GM23338 (cell line): ENCODE measurements at places on chromosomes 12 and 14.

- no peaks in the 10 kb centered on the region for H3K27me3 ChIP-seq
- DNase-seq, result no peak
- no peak overlapping the region for H3K4me3 ChIP-seq
- peaks cover 14% of the 10 kb centered on the region for H3K36me3 ChIP-seq
- peaks cover 10% of the 10 kb centered on the region; the same call in 1 of the 2 replicates for H3K4me1 ChIP-seq
Observed at GRCh38 chr12:54337854-54338650, 13.1 kb downstream of the COPZ1 start.

DNA sequence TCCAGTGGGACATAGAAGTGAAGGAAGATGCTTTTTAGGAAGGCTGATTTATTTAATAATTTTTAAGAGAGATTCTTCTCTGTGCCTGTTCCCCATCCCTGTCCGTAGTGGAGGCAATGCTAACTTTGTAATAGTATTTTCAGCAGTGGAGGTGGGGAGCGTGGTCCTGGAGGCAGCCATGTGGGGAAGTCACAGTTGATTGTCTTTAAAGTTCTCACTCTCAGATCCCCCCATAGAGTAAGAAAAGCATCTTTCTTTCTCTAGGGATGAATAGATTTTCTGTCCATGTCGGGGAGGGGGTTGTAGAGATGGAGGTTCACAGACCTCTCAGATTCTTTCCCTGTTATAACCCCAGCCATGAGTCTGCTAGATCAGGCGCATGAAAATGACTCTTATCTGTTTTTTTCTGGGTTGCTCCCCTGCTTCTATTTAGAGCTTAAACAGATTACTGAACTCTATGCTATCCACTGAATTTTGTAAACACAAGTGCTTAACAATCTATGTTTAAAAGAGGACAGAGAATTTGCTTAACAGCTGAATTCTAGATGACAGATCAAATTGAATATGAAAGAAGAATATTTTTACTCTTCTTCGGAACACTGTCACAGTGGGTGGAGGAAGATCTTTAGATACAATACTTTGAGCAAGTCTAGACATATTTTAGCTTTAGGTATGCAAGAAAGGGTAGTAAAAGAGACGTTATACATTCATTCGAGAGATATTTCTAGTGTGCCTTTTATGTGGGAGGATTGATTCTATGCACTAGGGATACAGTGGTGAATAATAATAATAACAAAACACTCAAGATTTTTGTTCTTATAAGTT lies 25.3 kb downstream of the TMEM117 start:
- no peaks in the 10 kb centered on the region for H3K36me3 ChIP-seq
- no peak overlapping the region for H3K4me3 ChIP-seq
- DNase-seq, result no peak

- H3K27me3 ChIP-seq, result no peaks in the 10 kb centered on the region
- no peaks in the 10 kb centered on the region for H3K4me1 ChIP-seq
- H3K27ac ChIP-seq, result no peak overlapping the region
- no peaks in the 10 kb centered on the region for H3K36me3 ChIP-seq
- no peak overlapping the region for H3K4me3 ChIP-seq
Observed at GRCh38 chr14:100056964-100057795, 8.0 kb upstream of the EVL start.

GRCh38 chr14:69268763-69269162 lies 8.8 kb downstream of the GALNT16 start:
- no peak overlapping the region for H3K4me3 ChIP-seq
- no peaks in the 10 kb centered on the region for H3K36me3 ChIP-seq

GRCh38 chr14:54681811-54682261 lies 114.9 kb downstream of the SAMD4A start:
- peaks cover 48% of the 10 kb centered on the region for H3K4me1 ChIP-seq
- H3K4me3 ChIP-seq, result no peak overlapping the region
- H3K27me3 ChIP-seq, result no peaks in the 10 kb centered on the region
- H3K36me3 ChIP-seq, result no peaks in the 10 kb centered on the region

DNA sequence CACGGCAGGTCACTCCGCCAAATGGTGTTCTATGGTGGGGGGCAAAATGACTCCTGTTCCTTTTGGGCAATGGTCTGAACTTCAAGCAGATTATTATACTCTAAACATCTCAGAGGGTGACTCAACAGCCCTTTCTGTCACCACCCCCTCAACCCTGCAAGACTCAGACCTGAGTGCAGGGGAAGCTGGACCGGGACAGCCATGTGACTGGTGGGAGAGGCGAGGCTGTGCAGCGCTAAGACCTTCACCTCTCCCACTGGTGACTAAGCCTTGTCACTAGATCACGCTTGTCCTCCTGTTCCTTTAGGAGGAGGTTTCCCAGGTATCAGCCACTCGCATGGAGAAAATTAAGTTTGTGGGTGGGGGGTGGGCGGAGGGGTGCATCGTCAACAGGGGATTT lies 67.1 kb upstream of the CCND2 start:
- H3K27ac ChIP-seq, result no peak overlapping the region
- H3K4me1 ChIP-seq, result peaks cover 40% of the 10 kb centered on the region
- no peak for DNase-seq
- no peak overlapping the region for H3K4me3 ChIP-seq
- H3K27me3 ChIP-seq, result no peaks in the 10 kb centered on the region

- no peak for DNase-seq
- no peak overlapping the region for H3K27ac ChIP-seq
- no peak overlapping the region for H3K4me3 ChIP-seq
- H3K27me3 ChIP-seq, result no peaks in the 10 kb centered on the region
- no peaks in the 10 kb centered on the region for H3K4me1 ChIP-seq
Observed at GRCh38 chr14:79415726-79416125, 795.6 kb downstream of the DIO2 start.

- H3K36me3 ChIP-seq, result no peaks in the 10 kb centered on the region
- no peak for DNase-seq
- no peak overlapping the region for H3K4me3 ChIP-seq
- peaks cover 8% of the 10 kb centered on the region for H3K4me1 ChIP-seq
- no peak overlapping the region for H3K27ac ChIP-seq
Observed at GRCh38 chr14:78752518-78753188, 582.5 kb downstream of the NRXN3 start.

DNA sequence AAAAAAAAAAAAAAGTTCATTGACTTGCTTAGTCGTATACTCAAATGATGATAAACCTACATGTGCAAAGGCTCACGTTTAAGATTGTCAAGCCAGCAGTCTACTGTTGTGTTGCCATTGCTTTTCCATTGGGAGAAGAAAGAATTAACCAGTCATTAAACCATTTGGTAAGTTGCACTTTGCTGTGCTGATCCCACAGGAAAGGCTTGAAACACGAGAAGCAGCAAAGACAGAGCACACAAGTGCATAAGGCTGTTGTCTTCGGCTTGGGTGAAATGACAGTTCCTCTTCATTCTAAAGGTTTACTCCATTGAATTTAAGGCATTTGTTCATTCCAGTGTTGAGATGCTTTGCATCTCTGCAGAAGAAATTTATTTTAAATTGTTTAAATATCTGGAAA lies 50.1 kb downstream of the ZC3H14 start:
- no peak for DNase-seq
- no peak overlapping the region for H3K4me3 ChIP-seq
- no peak overlapping the region for H3K27ac ChIP-seq
- peaks cover 3% of the 10 kb centered on the region for H3K4me1 ChIP-seq
- H3K36me3 ChIP-seq, result peaks cover 20% of the 10 kb centered on the region
- no peaks in the 10 kb centered on the region for H3K27me3 ChIP-seq

GRCh38 chr12:78115889-78116288 lies 285.2 kb downstream of the NAV3 start:
- H3K4me3 ChIP-seq, result no peak overlapping the region
- H3K27ac ChIP-seq, result no peak overlapping the region
- 0 out of 2 replicates have a peak, but pooled peaks cover 6% of the 10 kb centered on the region for H3K36me3 ChIP-seq

DNA sequence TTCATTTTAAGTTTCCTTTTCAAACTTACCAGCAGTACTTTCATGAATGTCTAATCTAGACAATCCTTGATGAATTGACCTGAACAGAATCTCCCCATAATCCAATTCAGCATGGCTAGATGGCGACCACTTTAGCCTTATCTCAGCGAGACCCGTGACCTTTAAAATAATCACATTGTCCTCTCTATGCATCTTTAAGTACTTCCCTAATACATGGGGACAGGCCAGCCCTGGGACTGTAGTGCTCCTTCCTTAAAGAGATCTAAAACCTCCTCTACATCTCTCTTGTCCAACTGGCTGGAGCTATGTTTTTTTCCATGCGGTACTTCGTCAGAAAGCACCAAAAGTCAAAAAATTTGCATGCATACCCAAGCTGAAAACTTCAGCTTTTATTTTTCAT lies 746.0 kb downstream of the VRK1 start:
- H3K4me3 ChIP-seq, result no peak overlapping the region
- DNase-seq, result no peak
- H3K36me3 ChIP-seq, result no peaks in the 10 kb centered on the region
- H3K27me3 ChIP-seq, result no peaks in the 10 kb centered on the region

DNA sequence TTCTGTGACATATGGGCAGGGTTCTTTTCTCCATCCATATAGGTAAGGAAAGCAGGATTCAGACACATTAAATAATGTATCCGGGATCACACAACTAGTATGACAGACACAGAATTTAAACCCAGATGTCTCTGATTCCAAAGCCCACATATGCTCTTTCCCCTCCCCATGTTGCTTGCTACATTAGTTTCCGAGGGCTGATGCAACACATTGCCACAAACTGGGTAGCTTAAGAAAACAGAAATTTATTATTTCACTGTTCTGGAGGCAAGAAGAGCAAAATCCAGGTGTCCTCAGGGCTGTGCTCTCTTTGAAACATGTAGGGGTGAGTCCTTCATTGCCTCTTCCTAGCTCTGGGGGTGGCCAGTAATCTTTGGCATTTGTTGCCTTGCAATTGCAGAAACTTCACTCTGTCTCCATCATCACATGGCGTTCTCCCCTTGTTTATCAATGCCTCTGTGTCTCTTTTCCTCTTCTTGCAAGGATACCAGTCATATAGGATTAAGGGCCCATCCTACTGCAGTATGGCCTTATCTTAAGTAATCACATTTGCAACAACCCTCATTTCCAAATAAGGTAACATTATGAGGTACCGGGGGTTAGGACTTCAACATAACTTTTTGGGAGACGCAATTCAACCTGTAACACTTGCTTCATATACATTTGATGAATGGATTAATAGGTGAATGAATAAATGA lies 83.0 kb upstream of the CCND2 start:
- no peak overlapping the region for H3K27ac ChIP-seq
- H3K27me3 ChIP-seq, result no peaks in the 10 kb centered on the region
- no peak for DNase-seq
- H3K4me3 ChIP-seq, result no peak overlapping the region
- no peaks in the 10 kb centered on the region for H3K36me3 ChIP-seq
- peaks cover 19% of the 10 kb centered on the region for H3K4me1 ChIP-seq

DNA sequence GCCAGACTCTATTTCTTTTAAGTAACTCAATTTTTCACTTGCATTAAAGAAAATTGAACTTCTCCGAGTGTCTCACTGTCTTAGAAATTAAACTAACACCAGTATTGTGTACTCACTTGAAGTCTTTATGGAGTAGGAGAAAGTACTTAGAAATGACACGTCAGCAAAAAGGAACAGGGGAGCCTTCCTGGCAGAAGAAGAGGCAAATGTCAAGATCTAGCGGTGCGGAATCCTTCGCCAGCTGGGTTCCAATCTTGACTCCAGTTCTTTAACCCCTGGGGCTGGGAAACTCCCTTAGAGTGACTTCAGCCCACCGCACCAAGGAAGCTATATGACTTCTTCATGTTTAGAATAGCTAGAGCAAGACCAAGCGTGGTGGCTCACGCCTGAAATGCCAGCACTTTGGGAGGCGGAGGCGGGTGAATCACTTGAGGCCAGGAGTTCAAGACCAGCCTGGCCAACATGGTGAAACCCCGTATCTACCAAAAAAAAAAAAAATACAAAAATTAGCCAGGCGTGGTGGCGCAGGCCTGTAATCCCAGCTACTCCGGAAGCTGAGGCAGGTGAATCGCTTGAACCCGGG lies 34.4 kb downstream of the WBP11 start:
- H3K27ac ChIP-seq, result peak overlapping the region; percentile 93
- H3K4me3 ChIP-seq, result peak overlapping the region; percentile 82
- no peaks in the 10 kb centered on the region for H3K36me3 ChIP-seq
- no peaks in the 10 kb centered on the region for H3K27me3 ChIP-seq

DNA sequence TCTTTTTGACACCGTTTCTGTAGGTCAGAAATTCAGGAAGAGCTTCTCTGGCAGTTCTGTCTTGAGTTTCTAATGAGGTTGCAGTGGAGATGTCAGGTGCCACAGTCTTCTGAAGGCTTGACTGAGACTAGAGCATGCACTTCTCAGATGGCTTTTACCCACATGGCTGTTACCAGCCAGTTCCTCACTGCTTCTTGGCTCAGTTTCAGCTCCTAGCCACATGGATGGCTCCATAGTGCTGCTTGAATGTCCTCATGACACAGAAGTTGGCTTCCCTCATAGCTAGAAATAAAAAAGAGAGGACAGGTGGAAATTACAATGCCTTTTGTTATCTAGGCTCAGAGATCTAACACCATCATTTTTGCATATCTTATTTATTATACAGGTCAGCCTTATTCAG lies 38.1 kb upstream of the SLC2A13 start:
- H3K27me3 ChIP-seq, result no peaks in the 10 kb centered on the region
- H3K4me1 ChIP-seq, result no peaks in the 10 kb centered on the region
- H3K36me3 ChIP-seq, result no peaks in the 10 kb centered on the region
- H3K27ac ChIP-seq, result no peak overlapping the region
- H3K4me3 ChIP-seq, result no peak overlapping the region

- no peaks in the 10 kb centered on the region for H3K36me3 ChIP-seq
- H3K27me3 ChIP-seq, result no peaks in the 10 kb centered on the region
- no peak overlapping the region for H3K4me3 ChIP-seq
- no peak for DNase-seq
Observed at GRCh38 chr12:40597133-40597532, 95.1 kb upstream of the CNTN1 start.

- DNase-seq, result peak; percentile 44
- no peaks in the 10 kb centered on the region for H3K27me3 ChIP-seq
- no peaks in the 10 kb centered on the region for H3K36me3 ChIP-seq
- H3K27ac ChIP-seq, result no peak overlapping the region
- no peaks in the 10 kb centered on the region for H3K4me1 ChIP-seq
Observed at GRCh38 chr12:79710707-79711483, 20.1 kb upstream of the PAWR start.

- no peaks in the 10 kb centered on the region for H3K27me3 ChIP-seq
- no peak overlapping the region for H3K27ac ChIP-seq
- H3K4me1 ChIP-seq, result no peaks in the 10 kb centered on the region; the same call in 1 of the 2 replicates
- peak overlapping the region; percentile 47; the same call in 1 of the 2 replicates for H3K4me3 ChIP-seq
- no peaks in the 10 kb centered on the region for H3K36me3 ChIP-seq
- no peak for DNase-seq
Observed at GRCh38 chr12:76318773-76319594, 29.2 kb downstream of the BBS10 start.

- no peak overlapping the region for H3K4me3 ChIP-seq
- no peak overlapping the region for H3K27ac ChIP-seq
- peaks cover 11% of the 10 kb centered on the region; the same call in 1 of the 2 replicates for H3K4me1 ChIP-seq
- no peak for DNase-seq
Observed at GRCh38 chr14:23008831-23009230, 1.1 kb downstream of the C14orf93 start.

GRCh38 chr12:124713041-124713435 lies 145.6 kb upstream of the NCOR2 start:
- no peak for DNase-seq
- H3K27ac ChIP-seq, result no peak overlapping the region
- H3K4me1 ChIP-seq, result no peaks in the 10 kb centered on the region
- no peak overlapping the region for H3K4me3 ChIP-seq
- H3K36me3 ChIP-seq, result no peaks in the 10 kb centered on the region

GRCh38 chr14:90630171-90630806 lies 185.9 kb downstream of the TTC7B start:
- peaks cover 11% of the 10 kb centered on the region for H3K4me1 ChIP-seq
- H3K4me3 ChIP-seq, result no peak overlapping the region
- no peak overlapping the region for H3K27ac ChIP-seq
- H3K36me3 ChIP-seq, result no peaks in the 10 kb centered on the region
